Femur (tissue), 1 donor: ENCODE measurements at places on chromosomes 7 and 10.

DNA sequence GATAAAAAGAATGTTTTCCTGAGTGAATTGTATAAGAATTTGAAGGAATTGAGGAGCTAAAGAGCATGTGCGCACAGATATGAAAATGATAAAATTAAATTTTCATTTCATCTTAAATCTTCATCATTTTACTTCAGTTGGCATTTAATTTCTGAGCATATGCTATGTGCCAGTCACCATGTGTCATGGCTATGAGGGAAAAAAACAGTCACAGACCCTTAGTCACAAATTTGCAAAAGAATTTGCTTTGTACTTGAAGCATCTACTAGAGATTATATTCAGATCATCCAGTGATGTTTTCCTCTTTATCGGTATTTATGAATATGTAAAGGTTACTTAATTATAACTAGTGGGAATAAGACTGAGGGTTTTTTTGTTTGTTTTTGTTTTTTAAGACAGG, 29.8 kb downstream of the VCL start:
- DNase-seq = no peak

DNA sequence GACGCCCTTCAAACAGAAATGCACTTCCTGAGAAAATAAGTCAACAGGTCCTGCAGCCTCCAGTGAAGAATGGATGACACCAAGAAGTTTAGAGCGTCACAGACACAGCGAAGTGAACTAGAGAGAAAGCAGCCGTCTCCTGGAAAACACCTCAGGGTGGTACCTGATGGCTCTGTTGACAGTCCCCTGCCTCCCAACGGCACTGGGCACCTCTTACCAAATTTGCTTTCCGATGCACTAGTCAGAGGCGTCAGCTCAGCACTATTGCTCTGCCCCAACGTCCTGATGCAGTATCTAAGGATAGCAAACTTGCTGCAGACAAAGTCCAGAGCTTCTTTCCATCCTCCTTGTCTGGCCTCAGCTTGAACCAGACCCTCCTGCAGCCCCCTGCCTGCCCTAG, 38.3 kb downstream of the SFMBT2 start:
- DNase-seq = no peak

- peak; percentile 87 for DNase-seq
Observed at GRCh38 chr7:100088621-100089457, at the start of gene COPS6. COPS6 (plus strand) TSS chr7:100088969; CDS start chr7:100088991, 22 bp downstream.

DNA sequence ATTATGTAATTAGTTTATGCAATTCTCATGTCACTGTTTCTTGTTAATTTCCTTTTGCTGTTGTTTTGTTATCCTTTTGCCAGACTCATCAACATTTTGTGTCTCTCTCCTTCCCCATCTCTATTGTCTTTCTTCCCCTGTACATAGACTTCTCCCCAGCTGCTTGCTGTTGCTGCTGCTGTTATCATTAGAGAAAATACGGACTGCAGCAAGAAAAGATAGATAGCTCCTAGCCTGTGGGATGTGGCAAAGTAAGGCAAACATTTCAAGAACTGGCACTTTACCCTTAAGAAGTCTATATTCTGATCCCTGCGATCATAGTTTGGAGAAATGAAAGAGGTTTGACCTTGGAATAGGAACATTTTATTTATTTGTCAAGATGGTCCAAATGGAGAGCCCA, 162.2 kb downstream of the AOAH start:
- no peak for DNase-seq

GRCh38 chr7:41696323-41696916, 6.5 kb downstream of the INHBA start:
- peak; percentile 86 for DNase-seq

DNA sequence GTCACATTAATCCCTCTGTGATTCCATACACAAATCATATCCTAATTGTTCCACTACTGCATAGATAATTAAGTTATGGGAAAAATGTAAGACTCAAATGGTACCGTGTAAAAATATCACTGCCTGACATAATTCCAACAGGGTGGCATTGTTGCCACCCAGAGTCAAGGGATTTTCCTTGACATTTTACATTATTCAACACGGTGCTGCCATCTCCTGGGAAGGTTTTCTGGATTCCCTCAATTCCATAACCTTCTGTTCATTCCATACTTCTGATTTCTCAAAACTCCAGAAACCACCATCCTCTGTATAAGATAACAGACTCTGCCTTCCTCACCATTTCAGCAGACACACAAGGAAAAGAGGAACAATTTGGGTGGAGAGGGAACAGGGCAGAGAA, 495.9 kb downstream of the XPNPEP1 start:
- DNase-seq = no peak

DNA sequence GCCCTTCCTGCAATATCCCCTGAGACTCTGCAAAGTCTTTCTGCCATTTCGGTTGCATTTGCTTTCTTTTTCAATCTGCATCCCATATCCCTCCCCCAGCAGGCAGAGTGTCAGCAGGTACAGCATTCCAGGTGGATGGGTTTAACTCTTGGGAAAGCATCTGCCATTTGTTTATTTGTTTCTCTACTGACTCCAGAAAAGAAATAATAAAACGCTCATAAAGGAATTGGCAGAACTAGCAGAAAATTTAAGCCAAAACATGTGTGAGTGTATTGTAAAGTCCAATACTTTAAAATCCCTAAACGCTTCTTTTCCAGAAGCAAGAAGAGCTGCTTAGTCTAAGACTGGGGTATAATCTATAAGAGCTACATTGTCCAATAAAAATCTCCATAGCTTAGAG, 393.8 kb downstream of the TNS3 start:
- no peak for DNase-seq

DNA sequence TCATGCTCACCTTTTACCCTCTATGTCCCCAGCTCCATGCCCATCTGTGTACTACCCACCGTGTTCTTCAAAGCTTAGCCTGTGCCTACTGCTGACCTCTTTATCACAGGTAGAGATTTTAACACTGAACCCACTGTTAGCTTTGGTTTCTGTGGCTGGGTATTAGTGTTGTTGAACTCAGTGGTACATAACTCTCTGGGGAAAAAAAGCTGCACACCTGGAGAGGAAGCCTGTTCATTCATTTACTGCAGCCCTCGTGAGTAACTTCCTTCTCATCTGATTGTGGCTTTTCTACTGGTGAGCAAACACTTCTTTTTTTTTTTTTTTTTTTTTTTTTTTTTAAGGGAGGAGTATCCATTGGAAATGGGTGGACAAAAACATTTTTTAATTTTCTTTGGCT, 326.3 kb downstream of the CCSER2 start:
- no peak for DNase-seq

- no peak for DNase-seq
Observed at GRCh38 chr10:116245156-116245555, 27.9 kb downstream of the GFRA1 start.

- peak; percentile 47 for DNase-seq
Observed at GRCh38 chr7:154912871-154913637, 89.9 kb downstream of the PAXIP1 start.

- DNase-seq = no peak
Observed at GRCh38 chr7:143504215-143504936, 26.7 kb downstream of the TAS2R41 start.
